ENCODE measurements at places on chromosomes 11 and 22.

DNA sequence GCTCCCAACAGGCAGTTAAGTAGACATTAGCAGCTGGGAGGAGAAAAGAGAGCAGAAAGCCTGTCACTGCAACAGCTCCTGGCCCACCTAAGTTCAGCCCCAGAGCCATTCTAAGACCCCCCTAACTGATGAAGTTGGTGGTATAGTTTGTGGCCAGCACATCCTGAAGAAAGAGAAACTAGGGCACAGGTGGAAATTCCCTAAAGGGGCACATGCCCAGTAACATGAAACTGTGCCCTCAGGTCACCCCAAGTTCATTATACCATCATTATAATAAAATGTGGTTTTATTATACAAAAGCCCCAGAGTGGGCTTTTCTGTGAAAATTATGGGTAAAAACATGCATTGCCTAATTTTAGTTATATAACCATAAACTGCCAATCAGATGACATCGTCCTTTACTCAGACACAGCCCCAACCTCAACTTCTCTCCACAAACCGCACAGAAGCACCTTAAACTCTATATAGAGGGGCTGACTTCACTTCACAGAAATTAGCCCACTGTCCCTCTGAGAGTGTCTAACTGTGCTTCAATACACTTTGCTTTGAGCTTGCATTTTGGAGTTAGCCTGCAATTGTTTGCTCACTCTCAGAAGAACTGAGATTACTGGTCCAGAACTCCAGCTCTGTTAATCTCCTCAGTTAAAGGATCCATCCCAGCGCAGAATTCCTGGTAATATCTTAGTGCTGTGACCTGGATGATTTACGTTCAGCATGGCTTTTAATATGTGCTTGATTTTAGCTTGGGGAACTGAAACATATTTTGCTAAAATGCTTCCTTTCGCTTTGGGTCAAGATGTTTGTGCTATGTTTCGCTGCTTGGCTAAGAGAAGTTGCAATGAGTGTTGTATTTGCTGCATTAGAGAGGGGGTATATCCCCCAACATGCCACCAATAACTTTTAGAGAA is 1.8 kb upstream of the APOL3 start:
- no peak for DNase-seq

GRCh38 chr22:17120711-17121232 is 388 bp downstream of the TMEM121B start:
- no peak for DNase-seq

DNA sequence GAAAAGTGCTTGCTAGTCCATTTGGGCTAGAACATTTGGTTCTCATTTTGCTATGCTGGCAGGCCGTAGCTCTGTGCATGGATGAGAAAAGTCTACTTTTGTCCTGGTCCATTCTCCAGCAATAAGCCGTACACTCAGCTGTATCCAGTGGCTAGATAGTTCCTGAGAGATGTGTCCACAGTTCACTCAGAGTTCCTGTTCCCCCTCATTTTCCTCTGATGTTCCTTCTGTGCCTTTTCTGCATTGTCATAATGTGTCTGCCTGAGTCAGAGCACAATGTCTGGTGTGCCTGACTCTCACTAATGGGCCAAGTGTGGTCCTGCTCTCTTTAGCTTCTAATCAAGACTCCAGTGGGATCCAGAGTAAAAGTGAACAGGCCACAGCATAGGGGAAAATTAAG is 215.7 kb upstream of the CTSC start:
- DNase-seq, result no peak

- peak; percentile 6 for DNase-seq
Observed at GRCh38 chr11:1762537-1763302, 1.0 kb downstream of the CTSD start.

DNA sequence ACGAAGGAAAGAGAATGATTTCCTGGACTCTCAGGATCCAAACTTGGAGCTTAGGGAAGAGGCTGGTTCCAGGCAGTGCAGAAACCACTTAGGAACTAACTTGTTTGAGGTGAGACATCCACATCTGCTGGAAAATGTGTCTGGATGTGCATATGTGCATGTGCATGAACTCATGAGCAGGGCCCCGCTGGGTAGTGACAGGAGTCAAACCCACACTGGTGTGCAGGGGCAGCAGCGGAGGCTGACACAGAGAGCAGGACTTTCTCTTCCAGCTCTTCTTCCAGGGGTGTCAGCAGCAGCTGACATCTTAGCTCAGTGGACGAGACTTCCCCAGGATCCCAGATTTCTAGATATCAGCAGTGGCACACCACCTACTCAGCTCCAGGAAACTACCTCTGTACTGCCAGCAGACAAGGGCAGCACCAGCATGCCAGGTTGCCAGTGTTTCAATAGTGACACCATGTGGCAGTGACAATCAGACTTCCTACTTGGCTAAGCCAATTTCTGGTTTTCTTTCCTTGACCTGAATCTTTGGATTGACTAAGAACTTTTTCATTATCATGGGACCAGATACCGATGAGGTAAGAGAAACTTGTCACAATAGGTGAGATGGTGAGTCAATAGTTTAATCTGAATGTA is 227.5 kb upstream of the ZC3H12C start:
- DNase-seq, result peak; percentile 30

DNA sequence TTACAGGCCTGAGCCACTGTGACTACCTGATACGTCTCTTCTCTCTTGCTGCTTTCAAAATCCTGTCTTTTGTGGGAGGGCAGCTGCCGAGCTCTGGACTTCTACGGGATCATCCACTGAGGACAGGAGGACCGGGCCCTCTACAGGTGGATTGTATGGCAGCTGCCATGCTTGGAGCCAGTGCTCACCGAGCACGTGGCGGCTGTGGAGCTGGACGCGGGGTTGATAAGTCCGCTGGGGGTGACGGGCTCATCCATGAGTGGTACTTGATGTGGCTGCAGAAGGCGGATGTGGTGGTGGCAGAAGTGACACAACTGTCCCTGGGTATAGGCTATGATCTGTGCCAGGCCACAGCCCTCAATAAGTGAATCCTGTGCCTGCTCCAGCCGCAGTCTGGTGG is 1.8 kb upstream of the CYP2D6 start:
- DNase-seq, result no peak

DNA sequence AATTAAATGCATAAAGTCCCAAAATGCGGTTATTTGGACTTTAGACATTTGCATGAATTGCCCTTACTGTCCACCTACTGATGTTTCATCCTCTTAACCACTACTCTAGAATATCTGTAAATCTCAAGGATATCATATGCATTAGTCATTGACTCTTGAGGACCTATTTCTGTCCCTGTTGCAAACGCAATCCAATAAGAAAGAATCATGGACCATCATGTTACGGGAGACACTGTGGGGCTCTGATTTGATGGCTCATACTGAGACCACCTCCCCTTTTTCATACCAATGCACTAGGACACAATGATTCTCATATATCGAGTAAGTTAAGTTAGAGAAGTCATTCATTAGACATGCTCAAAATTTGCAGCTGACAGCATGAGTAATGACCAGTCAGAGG is 14.4 kb downstream of the POU2AF2 start:
- no peak for DNase-seq

- no peak for DNase-seq
Observed at GRCh38 chr22:23834793-23835483, 3.9 kb downstream of the DERL3 start.

GRCh38 chr11:12071574-12071973 is 38.8 kb upstream of the MICAL2 start:
- DNase-seq, result no peak

DNA sequence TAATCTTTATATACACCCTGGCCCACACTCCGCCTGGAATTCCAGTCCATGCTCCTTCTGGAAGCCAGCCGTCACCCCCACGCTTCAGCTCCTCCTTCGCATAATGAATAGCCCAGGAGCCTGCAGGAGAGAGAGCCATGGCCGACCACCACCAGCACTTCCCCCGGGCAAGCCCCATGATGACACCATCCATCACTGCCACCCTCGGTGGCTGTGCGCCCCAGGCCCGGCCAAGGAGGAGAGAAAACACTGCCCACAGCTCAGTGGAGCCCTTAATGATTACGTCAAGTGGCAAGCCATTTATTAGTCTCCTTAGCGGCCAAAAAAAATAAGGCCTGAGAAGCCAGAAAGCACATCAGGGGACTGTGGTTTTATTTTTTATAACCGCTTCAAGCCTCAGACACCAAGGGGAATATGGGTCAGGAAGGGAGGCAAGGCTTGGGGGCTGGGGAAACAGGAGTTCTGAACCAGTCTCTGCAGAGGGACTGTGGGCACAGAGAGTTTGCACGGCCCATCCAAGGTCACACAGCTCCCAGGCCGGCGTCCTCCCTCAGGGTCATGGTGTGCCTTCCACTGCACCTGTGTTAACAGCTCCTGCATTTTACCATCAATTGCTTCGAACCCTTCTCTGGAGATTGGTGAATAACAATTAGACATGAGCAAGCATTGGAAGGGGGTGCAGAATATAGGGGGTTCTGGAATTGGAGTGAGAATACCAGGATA is 134.3 kb downstream of the MN1 start:
- DNase-seq, result no peak

DNA sequence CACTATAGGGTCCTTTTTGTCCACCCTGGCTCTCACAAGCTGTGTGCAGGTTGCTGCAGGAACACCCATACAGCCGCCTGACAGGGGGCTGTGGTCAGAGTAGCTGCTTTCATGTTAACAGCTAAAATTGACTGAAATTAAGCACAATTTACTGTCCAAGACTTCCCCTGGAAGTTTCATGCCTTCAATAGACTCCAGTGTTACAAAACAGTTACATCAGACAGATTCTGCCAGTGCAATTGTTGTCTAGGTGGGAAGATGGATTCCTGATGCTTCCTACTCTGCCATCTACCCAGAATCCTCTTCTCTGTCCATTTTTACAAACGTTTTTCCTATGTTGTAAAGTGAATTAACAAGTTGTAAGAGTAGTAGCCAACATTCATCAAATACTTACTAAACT is 5.3 kb upstream of the TSKU start:
- DNase-seq, result no peak

GRCh38 chr11:66168289-66168688 is 98.2 kb downstream of the PACS1 start:
- no peak for DNase-seq

DNA sequence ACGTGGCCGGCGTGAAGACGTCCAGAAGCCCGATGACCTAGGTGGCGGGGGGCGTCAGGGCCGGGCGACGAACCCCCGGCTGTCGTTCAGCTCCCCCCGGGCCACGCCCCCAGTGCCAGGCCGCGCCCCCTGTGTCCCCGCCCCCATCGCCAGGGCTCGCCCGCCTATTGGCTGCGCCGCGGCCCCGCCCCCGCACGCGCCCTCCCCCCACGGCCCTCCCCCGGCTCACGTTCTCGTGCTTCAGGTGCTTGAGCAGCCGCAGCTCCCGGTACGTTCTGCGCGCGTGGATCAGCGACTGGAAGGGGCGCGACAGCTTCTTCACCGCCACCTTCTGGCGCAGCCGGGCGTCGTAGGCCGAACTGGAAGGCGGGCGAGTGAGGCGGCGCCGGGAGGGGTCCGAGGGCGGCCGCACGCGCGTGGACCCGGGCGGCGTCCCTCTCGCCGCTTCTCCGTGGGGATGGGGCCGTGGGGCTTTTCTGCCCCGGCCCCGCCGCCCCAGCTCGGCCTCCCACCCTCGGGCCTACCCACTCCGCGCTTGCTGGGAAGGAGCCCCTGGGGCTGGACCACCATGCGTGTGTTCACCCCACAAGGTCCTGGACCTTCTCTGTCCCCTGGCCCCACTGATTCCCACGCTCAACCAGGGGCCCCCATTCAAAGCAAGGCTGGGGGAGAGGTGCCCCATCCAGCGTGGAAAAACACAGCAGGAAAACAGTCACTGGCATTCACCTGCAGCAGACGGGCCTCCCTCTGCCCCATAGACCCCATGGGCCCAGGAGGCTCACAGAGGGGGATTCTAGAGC is 2.4 kb downstream of the MAPK11 start:
- no peak for DNase-seq

GRCh38 chr11:101866619-101867491 is 48.0 kb upstream of the CEP126 start:
- DNase-seq, result no peak

DNA sequence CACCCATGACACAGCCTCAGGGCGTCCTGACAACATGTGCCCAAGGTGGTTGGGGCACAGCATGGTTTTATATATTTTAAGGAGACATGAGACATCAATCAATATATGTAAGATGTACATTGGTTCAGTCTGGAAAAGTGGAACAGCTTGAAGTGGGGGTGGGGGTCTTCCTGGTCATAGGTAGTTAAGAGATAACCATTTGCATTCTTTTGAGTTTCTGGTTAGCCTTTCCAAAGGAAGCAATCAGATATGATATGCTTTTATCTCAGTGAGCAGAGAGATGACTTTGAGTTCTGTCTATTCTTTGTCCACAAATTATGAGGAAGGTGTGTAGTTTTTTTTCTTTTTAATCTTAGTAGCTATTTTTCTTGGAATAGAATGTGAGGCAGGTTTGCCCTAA is 10.1 kb upstream of the ANAPC15 start:
- DNase-seq, result no peak

DNA sequence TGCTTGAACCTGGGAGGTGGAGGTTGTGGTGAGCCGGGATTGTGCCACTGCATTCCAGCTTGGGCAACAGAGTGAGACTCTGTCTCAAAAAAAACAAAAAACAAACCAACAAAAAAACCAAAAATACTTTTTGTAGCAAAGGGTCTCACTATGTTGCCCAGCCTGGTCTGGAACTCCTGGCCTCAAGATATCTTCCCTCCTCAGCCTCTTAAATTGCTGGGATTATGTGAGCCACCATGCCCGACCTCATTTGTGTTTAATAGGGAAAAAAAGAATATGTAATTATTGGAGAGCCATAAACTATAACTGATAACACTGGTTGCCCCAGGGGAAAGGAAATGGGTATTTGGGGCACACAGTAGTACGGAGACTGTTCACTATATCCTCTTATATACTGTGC is 19.7 kb downstream of the UVRAG start:
- no peak for DNase-seq

DNA sequence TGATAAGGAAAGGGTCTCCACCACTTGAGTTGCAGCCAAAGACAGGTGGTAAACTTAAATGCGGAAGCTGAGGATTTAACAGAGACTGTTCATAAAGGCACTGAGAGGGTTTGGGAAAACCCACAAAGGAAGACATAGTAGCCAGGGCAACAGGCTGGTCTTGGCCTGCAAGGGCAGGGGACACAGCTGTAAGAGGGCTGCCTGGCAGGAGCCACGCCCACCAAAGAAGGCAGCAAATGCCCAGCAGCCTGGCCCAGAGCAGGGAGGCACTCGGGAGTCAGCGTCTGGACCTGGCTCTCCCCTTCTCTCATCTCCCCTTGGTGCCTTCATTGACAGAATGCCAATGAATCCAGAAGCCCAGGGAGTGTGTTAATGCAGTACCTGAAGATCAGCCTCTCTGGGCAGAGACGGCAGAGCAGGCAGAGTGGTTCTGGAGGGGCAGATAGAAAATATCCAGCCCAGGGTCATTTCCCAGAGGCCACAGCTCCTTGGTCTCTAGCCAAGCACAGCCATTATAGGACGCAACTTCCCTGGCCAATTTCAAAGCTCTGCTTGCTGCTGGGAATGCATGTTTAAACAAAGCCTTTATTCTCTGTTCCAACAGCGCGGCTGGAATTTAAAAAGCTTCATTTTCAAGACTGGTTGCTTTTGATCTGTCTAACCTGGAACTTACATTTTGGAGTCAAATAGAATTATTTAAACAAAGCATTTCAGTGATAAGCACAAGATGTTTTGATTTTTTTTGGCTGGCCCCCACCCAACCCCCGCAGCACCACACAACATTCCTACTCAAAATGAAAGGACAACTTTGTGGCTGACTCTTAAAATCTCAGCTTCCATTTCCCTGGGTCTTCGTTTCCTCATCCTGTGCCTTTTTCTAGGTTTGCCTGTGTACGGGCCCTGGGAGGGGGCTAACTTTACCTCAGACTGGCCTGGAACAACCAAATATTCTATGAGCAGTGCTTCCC is 125.6 kb upstream of the LMO1 start:
- no peak for DNase-seq

Measured in SW 1271 (cell line).